Activated CD4-positive, alpha-beta T cell treated with anti-CD3 and anti-CD28 coated beads for 24 hours (primary cell): ENCODE measurements at places on chromosomes 16 and 17.

DNA sequence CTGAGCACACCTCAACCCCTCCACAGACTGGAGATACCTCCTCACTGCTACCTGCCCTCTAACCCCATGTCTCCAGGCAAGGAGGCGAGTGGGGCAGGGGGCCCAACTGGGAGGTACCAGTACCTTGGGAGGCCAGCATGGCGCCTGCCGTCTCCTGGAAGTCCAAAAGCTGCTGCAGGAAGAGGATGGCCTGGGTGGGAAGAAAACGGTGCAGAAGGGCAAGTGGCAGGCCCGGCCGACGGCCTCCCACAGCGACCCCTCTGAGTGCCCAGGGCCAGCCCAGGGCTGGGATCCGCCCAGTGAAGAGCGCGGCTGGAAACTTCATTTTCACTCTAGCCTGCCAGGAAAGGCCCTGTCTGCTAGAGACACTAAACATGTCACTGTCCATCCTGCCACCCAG lies 8.5 kb downstream of the ZACN start:
- no peak for DNase-seq

- no peak for DNase-seq
These were observed 4.3 kb upstream of the C16orf95 start for GRCh38 chr16:87321336-87322107.

DNA sequence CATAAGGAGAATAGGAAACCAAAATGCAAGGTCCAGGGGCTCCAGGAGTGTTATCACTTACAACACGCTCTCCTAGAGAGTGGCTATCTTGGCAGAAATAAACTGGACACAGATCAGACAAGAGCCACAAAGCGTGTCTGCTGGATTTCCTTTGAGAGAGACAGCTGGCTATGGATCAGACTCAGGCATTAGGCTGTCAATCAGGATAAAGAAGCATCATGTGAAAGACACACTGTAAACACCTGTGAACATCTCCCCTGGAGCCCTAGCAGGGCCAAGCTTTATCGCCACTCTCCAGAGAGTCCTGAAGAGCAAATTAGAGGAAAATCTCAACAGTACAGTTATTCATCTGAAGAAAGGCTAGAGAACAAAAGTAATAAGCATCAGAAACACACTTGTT lies 26.0 kb downstream of the SYCE1L start:
- no peak for DNase-seq

DNA sequence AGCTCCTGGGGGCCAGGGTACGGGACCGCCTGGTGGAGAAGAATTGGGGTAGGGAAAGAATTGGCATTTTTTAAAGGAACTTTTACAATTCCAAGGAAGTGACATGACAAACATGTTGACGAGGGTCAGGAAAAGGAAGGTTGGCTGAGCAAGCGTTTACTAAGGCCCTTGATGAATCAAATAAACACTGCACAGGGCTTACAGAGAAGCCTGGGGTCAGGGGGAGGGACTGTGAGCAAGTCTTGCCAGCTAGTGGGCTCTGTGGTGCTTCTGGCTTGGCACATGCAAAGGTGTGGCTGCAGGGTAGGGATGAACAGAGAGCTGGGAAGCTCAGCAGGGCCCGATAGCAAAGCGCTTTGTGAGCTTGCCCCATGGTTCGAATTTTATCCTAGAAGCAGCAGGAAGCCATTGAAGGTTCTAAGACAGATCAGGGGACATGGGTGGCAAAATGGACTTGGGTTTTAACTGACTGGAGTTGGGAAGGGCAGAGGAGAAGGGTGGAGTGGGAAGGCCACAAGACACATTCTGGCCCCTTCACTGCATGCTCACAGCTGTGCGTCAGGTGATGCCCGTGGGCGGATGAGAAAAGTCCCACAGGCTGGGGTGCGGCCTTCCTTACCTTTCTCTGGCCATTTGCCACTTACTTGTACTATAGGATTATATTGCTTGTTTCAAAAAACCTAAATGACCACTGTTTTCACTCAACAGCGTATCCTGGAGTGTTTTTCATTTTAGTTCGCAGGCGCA lies 117.8 kb downstream of the SOCS1 start:
- no peak for DNase-seq

DNA sequence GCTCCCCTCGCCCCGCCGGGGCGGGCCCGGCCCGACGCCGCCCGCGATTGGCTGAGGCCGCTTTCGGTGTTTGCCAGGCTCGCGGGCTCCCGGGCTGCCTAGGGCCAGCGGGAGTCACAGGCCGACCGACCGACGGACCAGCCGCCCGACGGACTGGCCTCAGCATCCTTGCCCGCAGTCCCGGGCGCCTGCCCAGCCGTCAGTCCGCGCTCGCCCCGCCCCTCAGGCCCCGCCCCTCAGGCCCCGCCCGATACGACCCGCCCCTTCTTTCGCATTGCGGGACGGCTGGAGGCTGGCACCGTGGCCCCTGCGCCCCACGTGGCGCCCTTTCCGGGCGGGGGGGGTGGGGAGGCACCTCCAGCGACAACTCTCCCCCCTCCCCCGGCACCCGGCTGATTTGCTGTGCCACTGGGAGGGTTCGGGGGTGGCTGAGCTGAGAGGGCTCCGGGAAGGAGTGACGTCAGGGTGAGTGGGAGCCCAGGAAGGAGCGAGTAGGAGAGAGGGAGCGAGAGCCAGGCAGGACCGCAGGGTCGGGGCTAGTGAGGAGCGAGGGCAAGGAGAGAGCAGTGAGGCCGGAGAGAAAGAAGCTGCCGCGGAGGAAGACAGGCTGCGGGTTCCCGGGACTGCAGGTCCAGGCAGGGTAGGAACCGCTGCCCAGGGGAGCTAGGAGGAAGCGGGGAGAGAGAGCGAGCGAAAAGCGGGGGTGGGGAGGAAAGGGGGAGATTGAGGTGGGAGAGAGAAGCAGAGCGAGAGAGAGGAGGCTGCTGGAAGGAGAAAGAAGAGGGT lies at the start of gene ASPHD1:
ASPHD1 (plus strand) TSS at position 387 of the 786 bp plus-strand sequence. CDS start 484 bp downstream, outside the sequence.
- DNase-seq: peak; percentile 53
